ENCODE measurements at places on chromosomes 3 and 15.

DNA sequence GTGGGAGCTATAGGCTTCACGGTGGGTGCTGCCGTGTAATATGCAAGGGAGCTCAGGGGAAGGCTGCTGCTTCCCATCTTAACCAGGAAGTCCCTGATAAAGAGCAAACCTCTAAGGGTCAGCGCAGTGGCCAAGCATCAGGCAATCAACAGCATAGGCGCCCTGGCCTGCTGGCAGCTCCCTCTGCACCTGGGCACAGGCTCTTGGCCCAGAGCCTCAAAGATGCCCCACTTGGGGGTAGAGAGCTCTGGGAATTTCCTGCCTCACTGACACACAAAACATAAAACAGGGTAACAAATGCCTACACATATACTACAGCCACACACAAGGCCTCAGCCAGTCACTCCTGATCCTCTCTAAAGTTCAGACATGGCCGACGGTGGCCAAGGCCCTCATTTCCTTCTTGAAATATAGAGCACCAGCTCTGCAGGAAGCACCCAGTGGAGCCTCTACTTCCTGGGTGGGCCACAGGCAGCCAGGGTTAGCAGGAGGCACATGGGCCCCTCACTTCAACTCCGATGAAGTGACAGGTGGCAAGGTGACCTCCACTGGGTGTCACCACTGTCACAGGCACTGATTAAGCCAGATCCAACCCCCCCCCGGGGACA lies 20.5 kb downstream of the SLC41A3 start:
- no peak for DNase-seq

GRCh38 chr3:183576487-183577107 lies 21.1 kb upstream of the KLHL6 start:
- no peak for DNase-seq

DNA sequence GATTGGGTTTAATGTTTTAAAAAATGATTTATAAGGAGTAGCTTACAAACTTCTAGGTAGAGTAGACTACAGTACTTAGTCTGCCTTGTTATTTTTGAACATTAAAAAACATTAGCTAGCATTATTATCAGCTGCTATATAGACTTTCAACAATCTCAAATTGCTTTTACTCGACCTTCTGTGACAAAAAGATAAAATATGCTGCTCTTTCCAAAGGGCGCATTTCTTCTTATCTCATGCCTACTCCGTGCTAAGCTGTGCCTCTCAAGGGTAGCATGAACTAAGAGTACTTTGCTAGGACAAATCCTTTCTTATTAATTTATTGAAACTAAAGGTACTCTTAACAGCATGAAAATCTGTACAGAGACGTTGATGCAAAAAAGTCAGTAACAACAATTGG lies 71.3 kb downstream of the SPRED1 start:
- DNase-seq: no peak

- no peak for DNase-seq
Measured at GRCh38 chr15:71337197-71337845, 222.1 kb downstream of the THSD4 start.

DNA sequence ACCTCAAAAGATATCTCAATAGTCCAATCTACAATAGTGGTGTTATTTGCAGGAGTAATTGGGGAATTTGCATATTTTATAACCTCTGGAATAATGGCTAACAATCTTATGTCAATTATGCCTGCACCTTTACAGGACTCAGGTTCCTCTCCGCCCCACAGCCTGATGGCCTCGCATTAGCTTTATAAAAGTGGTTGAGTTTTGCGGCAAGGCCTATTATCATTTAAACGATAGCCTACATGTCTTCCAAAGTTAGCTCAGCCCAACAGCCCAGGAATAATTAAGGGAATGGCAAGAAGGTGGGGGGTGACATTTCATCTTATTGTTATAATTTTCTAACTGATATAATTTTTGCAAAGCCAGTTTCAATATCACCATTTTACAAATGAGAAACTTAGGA lies 97.3 kb downstream of the RTP4 start:
- no peak for DNase-seq

- no peak for DNase-seq
Measured at GRCh38 chr3:12191559-12191958, 32.8 kb upstream of the TIMP4 start.

- peak; percentile 80 for DNase-seq
Measured at GRCh38 chr3:138329127-138329983, at the start of gene NME9. NME9 (minus strand) TSS chr3:138329851; CDS start chr3:138329335, 516 bp downstream.

GRCh38 chr15:45634432-45635190 lies at the start of gene SQOR:
SQOR (plus strand) TSS chr15:45635029; CDS start chr15:45658924, 23,895 bp downstream.
- peak; percentile 41 for DNase-seq

- no peak for DNase-seq
Measured at GRCh38 chr3:117454908-117455307, 745.3 kb downstream of the TUSC7 start.

DNA sequence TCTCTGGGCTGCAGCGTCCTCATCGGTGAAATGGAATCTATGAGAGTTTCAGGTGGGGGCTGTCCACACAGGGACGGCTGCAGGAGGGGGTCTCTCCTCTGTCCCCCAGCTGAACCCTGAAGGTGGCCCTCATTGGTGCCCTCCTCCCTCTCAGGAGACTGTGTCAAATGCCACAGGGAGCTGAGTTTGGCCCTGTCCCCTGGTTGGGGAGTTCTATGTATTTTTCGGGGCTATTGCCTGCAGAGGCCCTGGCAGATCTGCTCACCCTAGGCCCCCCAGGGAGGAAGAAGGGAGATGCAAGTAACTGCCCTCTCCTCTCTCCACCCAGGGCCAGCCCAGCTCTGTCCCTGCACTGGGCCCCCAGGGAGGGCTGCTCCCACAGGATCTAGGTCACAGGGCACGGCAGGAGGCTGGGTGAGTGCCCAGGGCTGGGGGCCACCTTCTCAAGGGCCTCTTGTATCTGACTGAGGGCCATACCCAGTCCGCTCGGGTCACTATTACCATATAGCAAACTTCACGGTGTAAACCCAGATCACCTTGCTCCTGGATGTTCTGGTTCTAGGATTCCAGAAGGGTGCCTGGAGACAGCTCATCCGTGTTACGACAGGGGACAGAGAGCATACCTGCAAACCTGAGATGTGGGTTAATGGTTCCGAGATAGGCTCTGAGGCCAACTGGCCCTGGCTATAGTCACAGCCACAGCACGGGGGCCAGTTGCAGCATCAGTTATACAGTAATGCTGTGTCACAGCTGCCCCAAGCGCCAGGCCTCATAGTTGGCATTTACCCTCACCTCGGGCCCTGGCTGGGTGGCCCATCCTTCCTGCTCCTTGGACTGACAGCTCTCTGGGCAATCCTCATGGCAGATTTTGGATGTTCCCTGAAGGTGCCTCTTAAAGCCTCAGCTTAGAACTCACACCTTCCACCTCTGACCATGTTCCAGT lies 102.4 kb upstream of the PRR23E start:
- DNase-seq: no peak

Data from left renal pelvis (tissue), 4 donors.